ENCODE measurements at places on chromosomes 3 and 15. TPM values are rescaled to one million over a fixed set of nuclear protein-coding genes. Genes with fewer than 3 reads are reported as not detected.

DNA sequence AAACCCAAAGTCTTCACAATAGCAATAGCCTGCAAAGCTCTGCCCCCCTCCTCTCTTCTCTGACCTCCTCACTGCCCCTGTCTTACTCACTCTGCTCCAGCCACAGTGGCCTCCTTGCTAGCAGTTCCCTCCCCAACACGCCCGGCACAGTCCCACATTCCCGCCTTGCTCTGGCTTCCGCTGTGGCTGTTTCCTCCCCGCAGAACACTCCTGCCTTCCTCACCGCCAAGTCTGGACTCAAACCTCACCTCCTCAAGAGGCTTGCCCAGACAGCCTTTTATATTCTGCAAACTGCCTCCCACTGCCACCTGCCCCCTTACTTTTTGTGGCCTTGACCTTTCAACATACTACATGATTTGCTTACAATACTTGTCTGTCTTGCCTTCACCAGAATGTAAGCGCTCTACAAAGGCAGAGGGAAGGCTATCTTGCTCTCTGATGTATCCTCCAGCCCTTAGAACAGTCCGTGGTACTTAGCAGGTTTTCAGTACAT, 406 bp upstream of the MPI start:
- peaks cover 26% of the 10 kb centered on the region for H3K36me3 ChIP-seq
- peak overlapping the region; percentile 81 for H3K4me3 ChIP-seq
- peak; percentile 84 for DNase-seq
- H3K27ac ChIP-seq: peak overlapping the region; percentile 83

GRCh38 chr15:92899601-92899947, 550 bp upstream of the CHD2 start:
- H3K4me3 ChIP-seq: peak overlapping the region; percentile 58
- no peak for DNase-seq
- H3K27ac ChIP-seq: peak overlapping the region; percentile 98
- no peaks in the 10 kb centered on the region for H3K27me3 ChIP-seq
- peaks cover 76% of the 10 kb centered on the region for H3K4me1 ChIP-seq

- no peak overlapping the region for H3K27ac ChIP-seq
- no peak overlapping the region for H3K4me3 ChIP-seq
- H3K27me3 ChIP-seq: no peaks in the 10 kb centered on the region
- H3K36me3 ChIP-seq: no peaks in the 10 kb centered on the region
Observed at GRCh38 chr15:78455749-78456148, 17.7 kb downstream of the IREB2 start.

DNA sequence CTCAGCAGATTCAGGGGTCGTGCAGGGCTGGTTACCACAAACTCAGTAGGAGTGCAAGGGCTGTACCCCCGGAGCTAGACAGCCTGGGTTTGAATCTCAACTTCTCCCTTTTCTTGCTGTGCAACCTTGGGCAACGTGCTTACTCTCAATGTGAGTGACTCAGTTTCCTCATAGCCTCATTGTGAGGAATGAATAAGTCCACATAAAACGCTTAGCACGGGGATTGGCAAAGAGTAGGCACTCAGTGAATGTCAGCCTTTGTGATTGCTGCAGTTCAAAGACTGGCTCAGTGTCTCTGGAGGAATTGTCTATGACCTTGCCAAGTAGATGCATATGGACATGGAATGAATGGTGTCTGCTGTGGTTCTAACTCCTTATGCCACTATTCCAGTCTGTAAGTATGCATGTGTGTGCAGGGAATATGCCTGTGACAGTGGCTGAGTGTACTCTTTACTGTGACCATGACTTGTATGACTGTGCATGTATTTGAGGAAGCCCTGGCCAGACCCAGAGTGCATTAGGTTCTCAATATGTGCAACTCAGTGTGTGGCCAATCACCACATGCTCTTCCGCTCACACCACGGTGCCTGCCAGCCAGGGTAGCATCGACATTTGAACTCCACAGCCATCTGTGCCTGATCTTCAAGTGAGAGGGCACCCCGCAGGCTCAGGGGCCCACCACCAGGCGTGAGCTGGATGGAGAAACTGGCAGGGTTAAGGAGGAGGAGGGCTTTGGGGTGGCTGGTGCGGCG, 900 bp upstream of the HYAL3 start:
- H3K27me3 ChIP-seq: no peaks in the 10 kb centered on the region
- peak overlapping the region; percentile 62 for H3K4me3 ChIP-seq
- peak; percentile 87 for DNase-seq
- H3K27ac ChIP-seq: peak overlapping the region; percentile 98

GRCh38 chr3:152100491-152101132, 168.1 kb upstream of the MBNL1 start:
- no peaks in the 10 kb centered on the region for H3K27me3 ChIP-seq
- no peak overlapping the region for H3K27ac ChIP-seq
- H3K4me3 ChIP-seq: no peak overlapping the region
- H3K4me1 ChIP-seq: no peaks in the 10 kb centered on the region
- H3K36me3 ChIP-seq: no peaks in the 10 kb centered on the region

GRCh38 chr3:11613851-11614487, 29.7 kb downstream of the VGLL4 start:
- H3K27me3 ChIP-seq: no peaks in the 10 kb centered on the region
- H3K27ac ChIP-seq: no peak overlapping the region
- no peak for DNase-seq
- H3K4me1 ChIP-seq: peaks cover 9% of the 10 kb centered on the region
- H3K4me3 ChIP-seq: no peak overlapping the region

DNA sequence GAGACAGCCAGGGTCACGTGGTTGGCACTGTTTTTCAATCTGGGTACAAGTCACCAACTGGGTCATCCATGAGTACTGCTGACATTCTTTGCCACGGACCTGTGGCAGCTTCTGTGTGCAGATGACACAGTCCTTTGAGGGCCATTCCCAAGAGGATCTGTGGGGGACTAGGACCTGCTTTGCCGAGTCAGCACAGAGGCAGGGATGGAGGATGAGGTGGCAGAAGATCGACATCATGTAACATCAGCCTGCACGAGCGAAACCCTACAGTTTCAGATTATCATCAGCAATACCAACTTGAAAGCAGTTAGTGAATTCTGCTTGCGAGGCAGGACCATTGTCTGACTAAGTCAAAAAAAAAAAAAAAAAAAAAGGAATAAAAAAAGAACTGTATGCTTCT, 227.7 kb downstream of the FOXP1 start:
- peaks cover 9% of the 10 kb centered on the region for H3K36me3 ChIP-seq
- peak overlapping the region; percentile 0 for H3K27ac ChIP-seq
- H3K27me3 ChIP-seq: no peaks in the 10 kb centered on the region
- no peak for DNase-seq

DNA sequence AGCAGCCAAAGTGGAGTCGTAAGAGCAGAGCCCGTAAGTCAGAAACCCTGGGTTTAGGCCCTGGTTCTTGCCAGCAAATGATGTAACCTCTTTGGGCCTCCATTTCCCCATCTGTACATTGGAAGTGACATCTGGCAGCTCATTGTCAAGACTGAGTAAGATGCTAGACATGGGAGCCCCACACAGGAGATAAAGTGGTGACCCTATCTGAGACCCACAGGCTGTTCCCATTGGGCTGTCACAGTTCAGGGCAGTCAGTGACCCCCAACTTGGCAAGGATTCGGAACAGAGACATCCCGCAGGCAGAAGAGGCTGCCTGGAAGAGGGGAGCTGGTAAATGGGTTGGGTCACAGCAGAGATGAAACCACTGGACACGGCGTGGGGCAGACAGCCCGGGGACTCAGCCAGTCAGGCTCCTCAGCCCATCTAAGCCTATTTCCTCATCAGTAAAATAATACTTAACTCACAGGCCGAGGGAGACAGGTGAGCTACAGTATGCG, 1.8 kb downstream of the CLN6 start:
- no peak for DNase-seq
- H3K36me3 ChIP-seq: no peaks in the 10 kb centered on the region
- H3K27me3 ChIP-seq: no peaks in the 10 kb centered on the region
- H3K27ac ChIP-seq: no peak overlapping the region
- no peak overlapping the region for H3K4me3 ChIP-seq

DNA sequence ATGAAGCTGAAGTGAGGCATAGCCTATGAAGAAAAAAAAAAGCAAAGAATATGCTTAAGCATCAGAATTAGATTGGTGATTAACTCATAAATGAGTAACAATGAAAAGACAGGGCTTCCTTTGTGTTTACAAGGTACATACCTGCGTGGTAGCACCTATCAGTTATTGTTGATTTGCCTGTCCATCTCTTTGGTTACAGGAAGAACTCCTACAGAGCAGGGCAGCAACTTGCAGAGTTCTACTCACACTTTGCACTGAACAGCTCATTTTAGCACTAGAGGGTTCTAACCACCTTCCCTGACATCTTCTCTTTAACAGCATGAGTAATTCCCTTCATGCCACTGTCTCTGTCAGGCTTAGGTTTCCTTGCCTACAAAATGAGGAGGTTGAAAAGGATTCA, 166.0 kb downstream of the DPH6 start:
- H3K36me3 ChIP-seq: peaks cover 17% of the 10 kb centered on the region
- H3K4me3 ChIP-seq: no peak overlapping the region
- no peaks in the 10 kb centered on the region for H3K27me3 ChIP-seq
- H3K4me1 ChIP-seq: no peaks in the 10 kb centered on the region
- DNase-seq: no peak
- H3K27ac ChIP-seq: no peak overlapping the region

DNA sequence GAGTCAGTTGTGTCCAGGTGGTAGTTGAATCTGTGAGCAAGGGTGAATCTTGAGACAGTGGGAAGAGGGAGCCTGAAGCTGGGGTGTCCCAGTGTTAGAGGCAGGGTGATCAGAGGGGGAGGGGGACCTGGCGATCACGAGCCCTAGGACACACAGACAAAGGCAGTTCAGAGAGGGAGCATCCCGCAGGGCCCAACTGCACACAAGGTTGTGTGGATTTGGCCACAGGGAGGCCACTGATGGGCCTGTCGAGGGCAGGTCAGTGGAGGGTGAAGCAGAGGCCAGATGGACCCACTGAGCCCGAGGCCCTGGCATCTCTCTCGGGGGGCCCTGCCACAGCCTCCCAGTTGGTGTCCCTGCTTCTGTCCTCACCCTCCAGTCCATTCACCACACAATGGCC, 48.6 kb upstream of the SMAD6 start:
- H3K27ac ChIP-seq: no peak overlapping the region
- H3K27me3 ChIP-seq: peaks cover 7% of the 10 kb centered on the region
- H3K4me3 ChIP-seq: no peak overlapping the region
- no peaks in the 10 kb centered on the region for H3K36me3 ChIP-seq

- no peak overlapping the region for H3K27ac ChIP-seq
- H3K27me3 ChIP-seq: no peaks in the 10 kb centered on the region
- peaks cover 88% of the 10 kb centered on the region for H3K4me1 ChIP-seq
- DNase-seq: no peak
Observed at GRCh38 chr3:197795200-197795599, 4.1 kb downstream of the LRCH3 start.

DNA sequence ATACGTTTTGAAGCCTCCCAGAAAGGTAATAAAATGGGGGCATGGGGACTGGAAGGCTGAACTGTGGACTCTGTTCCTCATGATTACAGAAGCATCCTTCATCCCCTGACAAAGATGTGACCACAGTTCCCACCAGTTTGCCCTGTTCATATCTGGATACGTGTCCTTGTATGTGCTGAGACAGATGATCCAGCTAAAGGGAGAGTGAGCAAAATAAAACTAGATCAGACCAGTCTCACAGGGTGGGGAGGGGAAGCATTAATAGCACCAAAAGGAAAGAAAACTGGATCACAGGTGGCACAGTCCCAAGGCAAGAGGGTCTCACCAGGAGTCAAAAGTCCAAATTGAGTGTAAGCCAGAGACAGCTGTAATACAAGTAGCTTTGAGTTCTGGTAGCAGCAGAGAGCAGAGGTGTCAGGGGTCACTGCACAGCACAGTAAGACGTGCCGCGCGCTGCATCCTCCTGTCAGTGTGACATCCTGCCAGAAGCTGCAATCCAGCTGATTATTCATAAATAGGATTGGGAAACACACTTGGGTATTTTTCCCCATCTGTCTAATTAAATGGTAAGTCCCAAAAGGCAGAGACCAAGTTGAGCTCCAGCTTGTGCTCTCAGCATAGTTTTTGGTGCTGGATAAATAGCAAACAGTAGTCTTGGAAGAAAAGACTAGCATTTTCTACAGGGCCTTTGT, 560.0 kb upstream of the CFAP20DC start:
- H3K4me3 ChIP-seq: no peak overlapping the region
- H3K27me3 ChIP-seq: no peaks in the 10 kb centered on the region
- H3K27ac ChIP-seq: no peak overlapping the region
- DNase-seq: no peak

GRCh38 chr3:102599819-102600576, 165.2 kb downstream of the ZPLD1 start:
- H3K27me3 ChIP-seq: no peaks in the 10 kb centered on the region
- no peak overlapping the region for H3K27ac ChIP-seq
- H3K4me3 ChIP-seq: no peak overlapping the region
- H3K36me3 ChIP-seq: no peaks in the 10 kb centered on the region

- no peak overlapping the region for H3K4me3 ChIP-seq
- H3K4me1 ChIP-seq: peaks cover 71% of the 10 kb centered on the region
- H3K36me3 ChIP-seq: peaks cover 10% of the 10 kb centered on the region
- peak; percentile 17 for DNase-seq
Observed at GRCh38 chr3:45606991-45607712, 12.6 kb downstream of the LIMD1 start.

The SLCO3A1 gene
- 66.0 TPM for total RNA-seq

The CP gene
- total RNA-seq: 89.0 TPM

The LOXL1 gene
- total RNA-seq: 8.8 TPM

The SLC9C1 gene
- not detected for total RNA-seq

The FBXW12 gene
- not detected for total RNA-seq

The KCNMB2 gene
- 0.60 TPM for total RNA-seq

The SPTSSB gene
- 0.87 TPM for total RNA-seq

The KIF7 gene
- 2.3 TPM for total RNA-seq

The STAC gene
- total RNA-seq: 1.0 TPM

The ETV5 gene
- 19.3 TPM for total RNA-seq

The PLA2G4E gene
- not detected for total RNA-seq

The PRKCD gene
- total RNA-seq: 63.6 TPM

Measured in spleen (tissue), 13 donors.